Renal cortical epithelial cell (primary cell): ENCODE measurements at places on chromosomes 12 and 14.

GRCh38 chr12:64944966-64945365, 120.5 kb downstream of the TBC1D30 start:
- DNase-seq = no peak

DNA sequence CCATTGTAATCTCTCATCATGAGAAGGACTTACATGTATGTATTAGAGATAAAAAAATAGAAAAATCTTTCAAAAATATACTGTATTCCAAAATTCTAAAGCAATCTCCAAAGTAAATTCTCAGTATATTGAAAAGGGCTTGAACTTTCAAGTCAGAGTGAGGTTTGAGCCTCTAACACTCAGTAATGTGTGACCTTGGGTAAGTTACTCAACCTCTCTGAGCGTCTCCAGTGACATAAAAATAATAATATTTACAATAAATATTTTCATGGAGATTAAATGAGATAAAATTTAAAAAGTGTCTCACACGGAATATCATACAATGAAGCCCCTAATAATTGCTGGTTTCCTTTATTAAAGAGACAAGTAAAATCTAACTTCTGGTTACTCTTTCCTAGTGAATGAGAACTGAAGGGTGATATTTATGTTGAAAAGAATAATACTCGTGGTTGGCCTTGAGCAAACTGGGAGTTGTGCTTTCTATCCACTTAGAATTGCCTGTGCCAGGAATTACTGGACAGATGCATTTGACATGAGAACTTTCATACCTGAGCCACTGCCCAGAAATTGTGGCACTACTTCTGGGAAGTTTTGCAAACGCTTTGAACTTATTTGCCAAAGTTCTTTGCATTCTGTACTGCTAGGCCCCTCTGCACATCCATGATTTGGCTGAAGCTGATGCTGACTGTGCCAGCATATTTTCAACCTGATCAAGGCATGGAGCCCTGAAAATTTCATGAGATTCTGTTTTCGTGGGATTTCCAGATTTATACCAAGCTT, 933.7 kb downstream of the GALC start:
- no peak for DNase-seq

DNA sequence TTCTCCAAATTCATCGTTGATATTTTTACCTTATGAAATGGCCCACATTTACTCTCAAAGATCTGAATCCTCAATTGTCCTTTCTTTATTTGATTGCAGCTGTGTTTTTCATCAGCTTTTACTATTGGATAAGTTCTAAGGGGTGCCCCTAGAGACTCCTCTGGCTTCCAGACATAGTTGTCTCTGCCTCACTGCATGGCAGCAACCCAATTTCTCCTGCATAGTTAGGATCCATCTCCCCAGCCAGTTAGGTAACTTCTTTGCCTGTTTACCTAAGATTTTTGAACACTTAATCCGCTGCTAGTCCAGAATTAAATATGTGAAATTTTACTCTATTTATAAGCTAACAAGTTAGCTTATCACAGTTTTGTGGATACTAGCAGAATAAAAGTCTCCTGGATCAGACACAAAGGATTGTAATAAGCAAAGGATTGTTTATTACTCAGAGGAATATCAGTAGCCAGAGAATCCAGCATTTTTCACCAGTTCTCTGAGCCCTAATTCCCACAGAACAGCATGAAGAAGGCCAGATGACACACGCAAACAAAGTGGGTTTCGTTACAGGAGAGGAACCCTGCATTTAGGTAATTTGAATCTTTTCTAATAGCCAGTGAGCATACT, 101.1 kb downstream of the BBS10 start:
- DNase-seq = no peak

DNA sequence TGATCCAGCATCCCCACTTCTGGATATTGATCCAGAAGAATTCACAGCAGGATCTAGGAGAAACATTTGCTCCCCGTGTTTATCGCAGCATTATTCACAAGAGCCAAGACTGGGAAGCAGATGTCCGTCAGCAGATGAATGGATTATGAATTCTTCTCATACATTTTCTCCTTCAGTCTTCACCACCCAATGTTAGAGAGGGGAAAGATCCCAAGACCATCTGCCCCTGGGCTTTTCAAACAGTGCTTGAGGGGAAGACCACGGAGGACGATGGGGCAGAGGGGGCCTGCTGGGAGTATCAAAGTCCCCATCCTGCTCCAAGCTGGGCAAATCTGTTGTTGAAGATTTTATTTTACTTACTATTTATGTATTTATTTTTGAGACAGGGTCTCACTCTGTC, 41.1 kb downstream of the SERPINA3 start:
- no peak for DNase-seq

DNA sequence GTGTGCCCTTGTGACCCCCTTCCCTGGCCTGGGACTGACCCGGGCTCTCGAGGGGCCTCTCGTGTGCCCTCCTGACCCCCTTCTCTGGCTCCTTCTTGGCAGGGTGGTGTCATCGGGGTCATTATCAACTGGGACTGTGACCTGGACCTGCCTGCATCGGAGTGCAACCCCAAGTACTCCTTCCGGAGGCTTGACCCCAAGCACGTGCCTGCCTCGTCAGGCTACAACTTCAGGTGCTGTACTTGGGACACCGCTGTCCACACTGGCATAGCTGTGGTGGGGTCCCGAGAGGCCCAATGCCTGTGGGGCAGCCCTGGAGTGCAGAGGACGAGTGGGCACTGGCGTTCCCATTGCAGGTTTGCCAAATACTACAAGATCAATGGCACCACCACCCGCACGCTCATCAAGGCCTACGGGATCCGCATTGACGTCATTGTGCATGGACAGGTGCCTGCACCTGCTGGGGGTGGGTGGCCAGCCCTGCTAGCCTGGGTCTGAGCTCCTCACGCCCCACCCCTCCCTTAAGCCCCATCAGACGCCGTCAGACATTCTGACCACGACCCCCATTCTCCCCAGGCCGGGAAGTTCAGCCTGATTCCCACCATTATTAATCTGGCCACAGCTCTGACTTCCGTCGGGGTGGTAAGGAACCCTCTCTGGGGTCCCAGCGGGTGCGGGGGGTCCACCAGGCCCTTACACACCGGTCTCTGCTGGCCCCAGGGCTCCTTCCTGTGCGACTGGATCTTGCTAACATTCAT, 2.5 kb downstream of the P2RX2 start:
- DNase-seq = no peak

GRCh38 chr12:75717902-75718301, 206.5 kb upstream of the KRR1 start:
- DNase-seq = no peak

DNA sequence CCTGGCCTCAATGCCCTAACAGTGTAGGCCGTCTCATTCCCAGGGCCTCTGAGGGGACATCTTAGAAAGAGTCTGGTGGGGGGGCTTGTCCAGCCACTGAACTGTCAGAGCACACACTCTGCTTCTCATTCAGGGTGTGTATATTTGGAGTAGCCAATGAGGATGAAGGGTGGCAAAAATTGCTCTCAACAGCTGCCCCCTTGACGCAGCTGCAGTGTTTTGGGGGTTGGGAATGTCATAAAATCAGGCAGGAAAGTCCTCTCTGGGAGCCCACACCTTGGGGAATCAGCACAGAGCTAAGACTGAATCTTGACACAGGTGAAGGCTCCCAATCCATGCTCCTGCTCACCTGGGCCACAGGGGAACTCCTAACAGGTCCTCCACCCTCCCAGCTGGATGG, 1.5 kb downstream of the RASAL1 start:
- DNase-seq = no peak

DNA sequence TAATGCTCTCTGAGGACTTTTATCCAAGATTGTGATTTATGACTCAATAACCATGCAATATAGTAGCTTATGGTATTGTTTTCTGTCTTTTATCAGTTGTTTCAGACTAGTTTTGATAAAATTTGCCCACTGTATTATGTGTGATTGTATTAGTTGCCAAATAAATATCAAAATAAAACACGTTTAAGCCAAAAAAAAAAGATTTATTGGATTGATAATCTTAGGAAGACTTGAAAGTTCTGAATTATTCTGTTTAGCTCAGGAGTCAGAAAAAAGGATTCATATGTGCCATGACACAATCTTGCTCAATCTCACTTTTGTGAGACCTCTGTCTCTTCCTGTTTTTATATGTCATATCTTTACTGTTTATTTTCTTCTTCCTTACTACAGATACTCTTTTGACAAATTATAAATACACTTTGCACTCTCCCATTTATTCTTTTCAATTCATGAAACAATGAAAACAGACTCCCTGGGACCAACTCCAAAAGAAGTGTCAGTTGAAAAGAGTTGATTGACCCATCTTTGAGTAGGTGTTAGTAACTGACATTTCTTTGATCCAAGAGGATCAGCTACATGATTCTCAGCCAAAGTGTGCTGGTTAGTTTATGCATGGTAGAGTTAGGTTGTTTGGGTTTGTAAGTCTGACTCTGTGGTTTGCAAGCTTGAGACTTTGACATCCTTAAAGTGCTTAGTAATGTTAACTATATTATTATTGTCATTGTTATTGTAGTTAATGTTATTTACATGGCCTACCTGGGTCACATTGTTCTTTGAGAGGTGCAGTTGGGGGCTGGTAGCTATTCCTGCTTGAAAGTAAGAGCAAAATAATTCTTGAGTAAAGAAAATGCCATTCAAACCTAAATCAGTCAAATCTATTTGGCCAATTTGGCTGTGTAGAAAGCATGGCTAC, 2.5 kb downstream of the OR6C76 start:
- no peak for DNase-seq

- DNase-seq = peak; percentile 96
Measured at GRCh38 chr14:50501642-50502041, 30.7 kb downstream of the MAP4K5 start.

DNA sequence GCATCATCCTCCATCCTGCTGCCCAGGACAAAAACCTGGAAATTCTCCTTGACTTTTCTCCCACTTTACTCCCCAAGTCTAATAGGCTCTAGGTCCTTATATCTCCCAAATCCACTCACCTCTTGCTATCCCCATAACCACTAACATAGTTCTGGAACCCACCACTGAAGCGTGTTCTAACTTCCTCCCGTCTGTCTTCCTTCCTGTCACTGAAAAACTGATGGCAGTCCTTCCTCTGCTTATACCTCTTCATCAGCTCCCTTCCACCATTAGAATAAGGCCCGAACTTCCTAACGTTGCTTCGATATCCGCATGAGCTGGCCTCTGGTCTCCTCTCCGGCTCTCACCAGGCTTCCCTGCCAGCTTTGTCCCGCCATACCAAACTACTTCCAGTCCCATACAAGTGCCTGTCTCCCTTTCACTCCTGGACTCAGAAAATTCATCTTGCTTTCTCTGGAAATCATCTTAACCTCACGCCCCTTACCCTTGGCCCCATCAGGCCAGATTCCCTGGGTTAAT, 63.0 kb upstream of the BCL2L14 start:
- no peak for DNase-seq

- peak; percentile 30 for DNase-seq
Measured at GRCh38 chr12:75086091-75087038, 123.3 kb downstream of the KCNC2 start.

DNA sequence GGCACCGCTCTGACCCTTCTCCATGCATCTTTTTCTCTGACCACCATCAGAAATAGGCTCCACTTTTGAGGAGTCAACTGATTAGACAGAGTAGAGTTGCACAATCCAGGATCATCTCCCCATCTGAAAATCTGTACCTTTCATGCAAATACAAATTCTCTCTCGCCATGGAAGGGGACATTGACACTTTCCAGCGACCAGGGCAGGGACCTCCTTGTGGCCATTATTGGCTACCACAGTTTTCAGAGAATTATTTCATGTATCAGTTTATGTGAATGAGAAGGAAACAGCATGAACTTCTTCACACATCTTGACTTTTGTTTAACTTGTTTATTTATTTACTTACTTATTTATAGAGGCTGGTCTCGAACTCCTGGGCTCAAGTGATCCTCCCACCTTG, 13.8 kb upstream of the RAN start:
- DNase-seq = no peak
